ENCODE measurements at places on chromosomes 16 and 17. TPM values are rescaled to one million over a fixed set of nuclear protein-coding genes. Genes with fewer than 3 reads are reported as not detected.

GRCh38 chr16:13634959-13635358 is 285.0 kb upstream of the ERCC4 start:
- no peak for DNase-seq

The ZSCAN10 gene
- total RNA-seq = 286 TPM

DNA sequence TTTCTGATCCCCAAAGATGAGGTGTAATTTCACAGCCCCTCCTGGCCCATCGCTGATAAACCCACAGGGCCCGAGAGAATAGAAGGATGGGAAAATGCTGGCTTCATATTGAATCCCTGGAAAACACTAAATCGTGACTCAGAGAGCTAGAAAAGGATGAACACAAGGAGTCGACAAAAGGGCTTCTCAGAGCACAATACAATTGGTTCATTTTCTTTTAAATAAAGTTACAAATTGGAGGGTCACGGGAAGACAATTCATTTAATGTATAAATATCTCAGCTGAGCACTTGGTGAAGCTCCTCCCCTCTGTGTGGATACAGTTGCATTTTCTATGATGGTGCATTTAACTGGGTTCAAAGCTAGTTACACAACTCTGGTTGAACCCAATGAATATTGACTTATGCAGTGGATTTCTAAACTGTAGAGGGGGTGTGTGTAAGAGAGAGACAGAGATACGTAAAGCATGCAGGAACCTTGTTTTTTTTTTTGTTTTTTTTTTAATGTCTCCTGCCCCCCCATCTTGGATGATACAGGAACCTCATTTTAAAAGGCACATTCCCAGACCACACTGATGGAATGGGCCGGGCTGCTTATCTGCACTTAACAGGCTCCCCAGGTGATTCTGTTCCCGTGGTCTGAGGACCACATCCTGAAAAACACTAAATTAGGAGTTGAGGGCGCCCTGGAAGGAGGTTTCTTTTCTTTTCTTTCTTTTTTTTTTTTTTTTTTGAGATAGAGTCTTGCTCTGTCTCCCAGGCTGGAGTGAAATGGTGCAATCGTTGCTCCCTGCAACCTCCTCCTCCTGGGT is 14.1 kb downstream of the TTYH2 start:
- no peak for DNase-seq

The UMOD gene
- not detected for total RNA-seq

- no peak for DNase-seq
Observed at GRCh38 chr17:43608313-43608712, 53.4 kb downstream of the MEOX1 start.

- DNase-seq = no peak
Observed at GRCh38 chr17:45387739-45388138, 44.9 kb downstream of the ARHGAP27 start.

The SDR42E1 gene
- 0.05 TPM for total RNA-seq

GRCh38 chr16:66563574-66564334 is 2.5 kb upstream of the CMTM1 start:
- DNase-seq = no peak

GRCh38 chr17:81480140-81481072 is 32.2 kb downstream of the ACTG1 start:
- DNase-seq = no peak

The MYADML2 gene
- total RNA-seq = 0.46 TPM

DNA sequence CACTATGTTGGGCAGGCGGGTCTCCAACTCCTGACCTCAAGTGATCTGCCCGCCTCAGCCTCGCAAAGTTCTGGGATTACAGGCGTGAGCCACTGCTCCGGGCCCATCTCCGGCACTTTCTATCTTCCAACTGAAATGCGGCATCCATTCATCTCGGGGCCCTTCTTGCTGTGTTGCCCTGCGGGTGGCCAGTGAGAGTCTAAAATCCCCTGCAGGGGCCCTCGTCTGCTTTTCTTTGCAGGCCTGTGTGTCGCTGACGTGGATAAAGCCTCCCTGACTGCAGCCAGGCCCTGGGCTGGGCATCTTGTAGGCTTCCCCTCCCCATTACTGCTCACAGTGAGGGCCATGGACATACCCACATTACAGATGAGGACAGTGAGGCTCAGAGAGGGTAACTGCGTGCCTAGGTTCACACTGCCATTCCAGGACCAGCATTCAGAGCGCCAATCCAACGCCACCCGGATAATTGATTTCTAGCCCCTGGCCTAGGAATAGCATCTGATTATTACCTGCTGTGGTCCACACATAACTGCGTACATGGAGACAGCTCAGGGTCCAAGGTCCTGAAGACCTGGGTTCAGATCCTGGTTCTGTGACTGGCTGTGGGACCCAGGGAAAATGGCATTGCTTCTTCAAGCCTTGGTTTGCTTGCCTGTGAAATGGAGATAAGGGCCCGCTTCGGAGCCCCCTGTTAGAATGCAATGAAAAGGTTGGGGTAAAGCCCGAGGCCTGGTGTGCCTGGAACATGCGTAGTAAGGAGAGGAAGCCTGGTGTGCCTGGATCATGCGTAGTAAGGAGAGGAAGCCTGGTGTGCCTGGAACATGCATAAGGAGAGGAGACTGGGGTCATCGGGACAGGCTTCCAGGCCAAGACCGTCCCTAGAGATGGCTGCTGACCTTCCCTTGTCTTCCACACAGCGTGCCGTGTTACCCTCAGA is 25.0 kb downstream of the CRISPLD2 start:
- peak; percentile 48 for DNase-seq

The SLFN11 gene
- 0.53 TPM for total RNA-seq

DNA sequence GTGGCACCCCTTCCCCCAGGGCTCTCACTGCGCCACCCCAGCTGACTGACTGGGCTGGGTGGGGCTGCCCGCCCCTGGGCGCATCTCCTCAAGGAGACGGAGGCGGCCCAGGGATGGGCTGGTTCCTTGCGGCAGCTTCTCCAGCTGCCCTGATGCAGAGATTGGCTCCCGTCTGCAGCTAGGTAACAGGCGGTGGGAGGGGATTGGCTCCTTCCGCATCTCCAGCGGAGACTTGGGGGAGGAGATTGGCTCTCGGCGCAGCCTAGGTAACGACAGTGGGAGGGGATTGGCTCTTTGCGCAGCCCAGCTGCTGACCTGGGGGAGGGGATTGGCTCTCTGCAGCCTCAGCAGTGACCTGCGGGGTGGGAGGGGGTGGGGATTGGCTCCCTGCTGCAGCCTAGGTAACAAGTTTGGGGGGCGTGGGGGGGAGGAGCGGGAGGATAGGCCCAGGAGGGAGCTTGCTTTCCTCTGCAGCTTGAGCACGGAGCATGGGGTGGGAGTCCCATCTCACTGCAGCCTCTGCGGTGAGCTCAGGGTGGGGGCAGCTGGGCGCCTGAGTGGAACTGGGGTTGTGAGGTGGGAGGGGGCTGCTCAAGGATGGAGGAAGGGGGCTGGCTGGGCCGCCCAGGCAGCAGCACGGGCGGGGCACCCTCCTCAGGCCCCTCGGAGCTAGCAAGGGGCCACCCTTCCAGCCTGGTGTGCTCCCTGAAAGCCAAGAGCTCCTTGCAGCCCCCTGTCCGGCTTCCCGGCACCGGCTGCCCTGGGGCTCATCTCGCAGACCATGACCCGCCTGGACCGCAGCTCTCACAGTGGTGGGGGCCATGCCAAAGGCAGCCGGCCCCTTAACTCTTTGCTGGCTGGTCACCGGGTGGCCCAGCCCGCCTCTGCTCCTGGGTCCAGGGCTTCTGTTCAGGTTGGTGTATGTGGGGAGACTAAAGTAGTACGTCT is 6.4 kb downstream of the NFE2L1 start:
- peak; percentile 96 for DNase-seq

The KSR1 gene
- total RNA-seq = 38.0 TPM

GRCh38 chr16:371515-372301 is 1.4 kb upstream of the MRPL28 start:
- DNase-seq = no peak

DNA sequence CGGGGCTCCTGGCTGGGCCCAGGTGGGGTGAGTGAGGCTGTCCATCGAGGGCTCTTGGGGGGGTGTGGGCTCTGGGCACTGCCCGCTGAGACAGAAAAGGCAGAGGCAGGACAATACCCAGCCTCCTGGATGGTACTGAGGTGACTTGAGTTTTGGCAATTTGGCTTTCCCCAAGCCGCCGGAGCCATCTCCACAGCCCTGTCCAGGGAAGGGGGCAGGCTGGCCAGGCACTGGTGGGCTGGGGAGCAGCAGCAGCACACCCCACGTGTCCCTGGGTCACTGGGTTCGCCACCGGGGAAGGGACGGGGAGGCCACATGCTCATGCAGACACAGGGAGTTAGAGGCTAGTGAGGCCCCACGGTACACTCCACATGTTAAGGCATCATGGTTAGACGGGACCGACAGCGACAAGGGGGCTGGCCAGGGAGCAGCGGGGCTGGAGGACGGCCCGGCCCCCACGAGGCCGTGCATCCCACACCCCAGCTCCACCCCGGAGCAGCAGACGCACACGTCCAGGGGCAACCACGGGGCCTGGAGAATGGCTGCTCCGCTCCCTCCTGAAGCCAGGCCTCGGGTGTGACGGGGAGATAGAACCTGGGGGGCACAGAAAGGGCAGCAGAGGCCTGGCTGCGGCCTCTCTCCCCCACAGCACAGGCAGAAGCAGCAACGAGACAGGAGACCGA is 3.0 kb downstream of the ARHGDIA start:
- DNase-seq = no peak

- DNase-seq = peak; percentile 61
Observed at GRCh38 chr17:8015957-8016631, 13.7 kb downstream of the GUCY2D start.

DNA sequence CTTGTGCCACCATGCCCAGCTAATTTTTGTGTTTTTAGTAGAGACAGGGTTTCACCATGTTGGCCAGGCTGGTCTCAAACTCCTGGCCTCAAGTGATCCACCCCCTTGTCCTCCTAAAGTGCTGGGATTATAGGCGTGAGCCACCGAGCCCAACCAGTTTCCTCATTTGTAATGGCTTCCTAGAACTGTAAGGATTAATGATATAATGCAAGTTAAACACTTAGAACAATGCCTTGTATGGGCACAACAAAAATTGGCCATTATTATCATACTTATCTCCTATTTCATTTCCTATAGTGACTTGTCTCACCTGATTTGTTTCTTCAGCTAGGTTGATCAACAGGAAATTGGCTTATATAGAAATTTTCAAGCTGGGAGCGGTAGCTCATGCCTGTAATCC is 14.1 kb downstream of the TUBD1 start:
- DNase-seq = no peak

The KRTAP4-11 gene
- not detected for total RNA-seq

DNA sequence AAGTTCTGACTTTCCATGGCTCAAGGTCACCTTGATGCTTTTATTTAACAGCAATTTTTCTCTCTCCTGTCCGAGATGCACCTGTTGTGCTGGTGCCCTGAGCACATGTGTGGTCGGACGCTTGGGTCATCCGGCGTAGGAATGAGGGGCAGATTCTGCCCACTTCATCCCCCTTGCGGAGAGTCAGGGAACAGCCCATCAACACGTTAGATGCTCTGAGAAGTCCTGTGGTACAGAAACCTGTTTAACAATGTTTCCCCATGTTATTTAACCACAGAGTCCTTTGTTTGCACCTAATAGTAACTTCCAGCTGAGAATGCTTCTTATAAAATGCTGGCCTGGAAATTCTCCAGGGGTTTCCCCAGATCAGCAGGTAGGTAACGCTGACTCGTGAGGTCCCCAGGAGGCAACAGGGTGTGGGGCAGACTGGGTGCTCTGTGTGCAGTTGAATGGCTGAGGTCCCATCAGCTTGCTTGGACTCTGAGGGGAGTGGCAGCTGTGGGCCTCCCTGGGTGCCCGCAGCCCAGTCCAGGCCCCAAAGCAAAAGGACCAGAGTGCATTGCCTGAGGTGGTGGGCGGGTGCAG is 17.8 kb downstream of the DOC2B start:
- peak; percentile 53 for DNase-seq

DNA sequence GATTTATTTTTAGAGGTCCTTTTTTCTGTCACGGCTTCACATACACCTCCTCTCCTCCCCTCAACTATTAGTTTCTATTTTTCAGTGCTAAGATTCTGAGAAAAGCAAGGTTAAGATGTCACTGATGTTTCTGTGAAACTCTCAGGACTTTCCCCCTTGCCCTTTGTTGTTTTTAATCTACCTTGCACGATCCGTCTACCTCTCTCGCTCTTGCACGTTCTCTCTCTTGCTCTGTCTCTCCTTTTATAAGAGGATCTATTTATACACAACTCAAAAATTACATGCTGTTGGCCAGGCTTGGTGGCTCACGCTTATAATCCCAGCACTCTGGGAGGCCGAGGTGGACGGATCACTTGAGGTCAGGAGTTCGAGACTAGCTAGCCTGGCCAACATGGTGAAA is 43.6 kb downstream of the RPA1 start:
- no peak for DNase-seq

The GSDMA gene
- not detected for total RNA-seq

DNA sequence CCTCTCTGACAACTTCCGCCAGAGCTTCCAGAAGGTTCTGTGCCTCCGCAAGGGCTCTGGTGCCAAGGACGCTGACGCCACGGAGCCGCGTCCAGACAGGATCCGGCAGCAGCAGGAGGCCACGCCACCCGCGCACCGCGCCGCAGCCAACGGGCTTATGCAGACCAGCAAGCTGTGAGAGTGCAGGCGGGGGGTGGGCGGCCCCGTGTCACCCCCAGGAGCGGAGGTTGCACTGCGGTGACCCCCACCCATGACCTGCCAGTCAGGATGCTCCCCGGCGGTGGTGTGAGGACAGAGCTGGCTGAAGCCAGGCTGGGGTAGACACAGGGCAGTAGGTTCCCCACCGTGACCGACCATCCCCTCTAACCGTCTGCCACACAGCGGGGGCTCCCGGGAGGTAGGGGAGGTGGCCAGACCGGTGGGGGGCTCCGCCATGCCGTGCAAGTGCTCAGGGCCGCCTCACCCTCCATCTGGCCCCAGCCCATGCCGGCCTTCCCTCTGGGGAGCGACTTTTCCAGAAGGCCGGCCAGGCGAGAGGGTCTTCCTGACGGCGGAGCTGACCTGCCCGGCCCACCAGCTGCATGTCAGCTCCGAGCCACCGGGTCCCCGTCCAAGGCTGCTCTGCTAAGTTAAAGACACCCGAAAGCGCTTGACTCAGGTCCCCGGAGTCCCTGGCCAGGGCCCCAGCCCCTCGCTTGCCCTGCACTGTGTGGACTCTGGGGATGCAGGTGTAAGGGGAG is 7.4 kb downstream of the SSTR5 start:
- DNase-seq = no peak

DNA sequence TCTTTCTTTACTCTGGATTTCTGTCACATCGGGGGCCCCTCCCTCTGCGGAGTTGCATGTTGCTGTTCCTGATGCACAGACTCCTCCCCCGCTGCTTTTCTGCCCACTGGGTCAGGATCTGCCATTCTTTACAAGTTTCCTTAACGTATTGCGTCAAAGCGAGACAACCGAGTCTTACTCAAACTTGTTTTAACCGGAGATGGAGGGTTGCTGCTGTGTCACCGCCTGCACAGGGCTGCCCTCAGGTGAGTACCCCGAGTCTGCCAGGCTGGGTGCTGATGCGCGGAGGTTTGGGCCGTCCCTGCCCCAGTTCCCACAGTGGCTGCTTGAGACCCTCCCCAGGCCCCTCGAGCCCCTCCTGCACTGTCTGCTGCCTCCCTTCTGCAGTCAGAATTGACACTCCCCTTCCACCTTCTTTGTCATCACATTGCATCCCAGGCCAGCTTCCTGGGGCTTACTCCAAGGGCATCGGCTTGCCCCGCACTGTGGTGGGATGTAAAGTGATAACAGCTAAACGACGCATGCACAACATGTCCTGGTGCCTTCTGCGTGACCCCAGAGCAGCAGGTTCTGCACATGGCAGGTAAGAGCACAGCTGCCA is 19.3 kb downstream of the CARHSP1 start:
- DNase-seq = no peak

- DNase-seq = no peak
Observed at GRCh38 chr16:74449470-74449869, 28.2 kb upstream of the CLEC18B start.

Data from WTC11 (cell line).